ENCODE measurements at places on chromosomes 4 and X.

GRCh38 chrX:109472939-109473735 is 8.7 kb downstream of the GUCY2F start:
- no peak for DNase-seq

- no peak for DNase-seq
Observed at GRCh38 chr4:180134091-180134866, 2108.9 kb upstream of the TENM3 start.

DNA sequence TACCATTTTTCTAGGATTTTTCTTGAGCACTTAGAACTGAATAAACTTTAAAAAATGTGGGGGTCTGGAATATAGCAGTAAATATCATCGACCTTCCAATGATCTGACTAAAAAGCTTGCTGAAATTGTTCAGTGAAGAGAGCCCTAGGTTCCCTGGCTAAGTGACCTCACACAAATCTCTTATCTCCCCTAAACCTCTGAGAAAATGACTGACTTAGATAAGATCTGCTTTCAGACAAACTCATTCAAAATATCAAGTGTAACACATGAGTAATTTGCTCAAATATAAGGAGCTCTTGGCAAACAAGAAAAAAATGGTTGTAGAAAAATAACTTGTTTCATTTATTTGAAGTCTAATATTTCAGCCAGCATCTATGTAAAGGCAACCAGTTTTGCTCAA is 441.7 kb upstream of the SLIT2 start:
- no peak for DNase-seq

- no peak for DNase-seq
Observed at GRCh38 chr4:139455126-139455538, 1.2 kb downstream of the RAB33B start.

GRCh38 chrX:106615041-106615440 is 3.3 kb downstream of the RADX start:
- DNase-seq = no peak

DNA sequence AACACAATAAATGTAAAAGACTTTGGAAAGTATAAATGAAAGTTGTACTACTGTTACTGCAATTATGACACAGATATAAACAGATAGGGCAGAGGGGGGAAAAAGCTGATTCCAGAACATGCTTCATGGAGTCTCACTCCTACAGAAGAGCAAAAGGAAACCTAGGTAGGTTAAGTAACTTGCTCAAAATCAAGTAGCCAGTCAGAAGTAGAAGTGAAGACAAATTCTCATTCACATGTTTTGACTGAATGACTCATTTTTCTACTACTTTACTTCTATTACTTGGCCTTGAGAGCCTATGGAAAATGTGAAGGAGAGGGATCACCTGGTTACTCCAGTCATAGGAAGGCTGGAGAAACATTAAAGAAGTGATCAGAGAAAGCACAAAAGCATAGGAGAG is 23.6 kb upstream of the RASGEF1B start:
- no peak for DNase-seq

GRCh38 chrX:29531336-29531735 is 684.0 kb upstream of the MAGEB2 start:
- no peak for DNase-seq

Data from stimulated activated CD8-positive, alpha-beta memory T cell treated with anti-CD3 and anti-CD28 coated beads, Interleukin-15, amount 100 ng/mL, for 24 hours (primary cell).